T-helper 22 cell (primary cell): ENCODE measurements at places on chromosomes 3 and 15.

DNA sequence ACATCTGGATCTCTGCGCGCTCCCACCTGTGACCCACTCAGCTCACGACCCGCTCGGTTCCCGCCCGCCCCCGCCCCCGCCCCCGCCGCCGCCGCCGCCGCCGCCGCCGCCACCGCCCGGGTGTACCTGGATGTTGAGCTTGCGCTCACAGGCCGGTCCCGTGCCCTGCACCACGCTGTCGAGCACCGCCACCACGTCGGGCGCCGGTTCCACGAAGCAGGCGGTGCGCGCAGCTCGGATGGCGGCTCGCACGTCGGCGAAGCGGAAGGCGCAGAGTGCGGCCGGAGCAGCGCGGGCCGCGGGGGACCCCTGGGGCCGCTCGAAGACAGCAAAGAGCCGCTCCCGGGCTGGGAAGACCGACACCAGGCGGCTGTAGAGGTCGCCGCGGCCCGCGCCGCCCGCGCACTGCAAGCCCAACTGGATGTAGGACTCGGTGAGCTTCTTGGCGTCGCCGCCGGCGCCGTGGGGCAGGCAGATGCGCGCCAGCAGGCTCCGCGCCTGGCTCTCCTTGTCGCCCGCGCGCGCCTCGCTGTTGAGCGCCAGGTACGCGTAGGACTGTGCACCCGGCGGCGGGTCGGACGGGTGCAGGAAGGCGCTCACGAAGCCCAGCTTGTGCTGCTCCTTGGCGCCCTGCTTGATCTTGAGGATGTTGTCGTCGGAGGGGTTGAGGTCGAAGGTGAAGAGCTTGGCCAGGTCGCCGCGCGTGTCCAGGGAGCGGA is 1.1 kb downstream of the PLXND1 start:
- no peak for DNase-seq

- no peak for DNase-seq
Measured at GRCh38 chr15:94056314-94056713, 175.0 kb upstream of the MCTP2 start.

GRCh38 chr3:16313886-16314645 is 49.1 kb downstream of the OXNAD1 start:
- DNase-seq, result no peak

- DNase-seq, result no peak
Measured at GRCh38 chr15:100918690-100919480, at the start of gene LRRK1. Gene LRRK1 (plus strand): TSS chr15:100919357. CDS start chr15:100924633, 5,276 bp downstream.

DNA sequence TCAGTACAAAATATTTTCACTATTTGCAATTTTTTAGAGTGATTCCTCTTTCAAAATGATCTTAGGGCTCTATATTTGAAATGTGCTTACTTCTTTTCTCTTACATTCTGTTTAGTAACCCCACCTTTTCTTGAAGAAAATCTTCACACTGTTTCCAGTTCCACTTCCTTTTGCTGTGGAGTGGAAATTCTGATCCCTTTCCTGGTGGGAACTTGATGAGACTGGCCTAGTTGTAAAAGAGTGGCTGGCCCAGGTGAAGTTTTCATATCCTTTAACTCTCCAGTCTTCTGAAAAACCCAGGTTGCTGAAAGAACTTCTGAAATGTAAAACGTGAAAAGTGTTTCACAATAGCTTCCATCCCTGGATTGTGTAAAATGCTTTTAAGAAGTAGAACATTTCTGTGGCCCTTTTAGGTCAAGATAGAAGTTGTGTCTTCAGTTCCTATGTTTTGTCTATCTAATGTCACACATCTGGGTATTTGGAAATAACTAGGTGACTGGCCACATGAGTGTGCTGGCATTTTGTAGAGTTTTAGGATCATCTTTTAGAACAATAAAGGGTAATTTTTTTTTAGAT is 84.8 kb upstream of the LRIG1 start:
- DNase-seq, result no peak

DNA sequence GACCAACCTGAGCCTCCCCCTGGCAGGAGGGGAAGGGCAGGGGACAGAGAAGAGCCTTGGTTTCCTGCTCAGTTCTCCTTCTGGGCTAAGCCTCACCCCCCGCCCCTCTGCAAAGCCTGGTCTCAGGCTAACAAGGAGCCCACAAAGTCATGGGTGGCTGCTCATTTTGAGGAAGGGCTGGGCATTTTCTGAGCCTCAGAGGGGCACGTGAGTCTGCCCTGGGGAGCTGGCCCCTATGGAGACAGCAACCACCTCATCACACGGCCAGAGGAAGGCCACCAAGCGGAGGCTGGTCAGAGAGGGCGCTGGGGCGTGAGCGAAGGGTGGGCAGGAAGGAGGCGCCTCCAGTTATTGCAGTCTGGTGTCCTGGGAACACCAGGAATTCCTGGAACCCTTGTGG is 18.7 kb downstream of the ABTB1 start:
- no peak for DNase-seq

DNA sequence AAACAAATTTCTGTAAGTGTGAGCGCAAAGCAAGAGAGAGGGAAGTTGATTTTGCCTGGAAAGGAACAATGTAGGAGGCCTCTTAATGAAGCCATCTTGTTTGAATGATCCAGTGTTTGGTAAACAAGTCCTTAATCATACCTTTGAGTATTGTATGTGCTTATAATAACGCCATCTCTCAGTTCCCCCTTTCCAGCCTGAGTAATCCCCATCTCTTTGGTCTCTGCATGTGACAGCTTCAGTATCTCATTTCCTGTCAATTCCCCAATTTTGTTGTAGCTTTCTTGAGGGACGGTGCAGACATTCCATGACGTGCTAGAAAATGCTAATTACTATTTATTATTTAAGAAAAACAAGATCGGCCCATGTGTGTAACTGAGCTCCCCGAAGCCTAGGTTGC is 349.3 kb upstream of the NR2F2 start:
- DNase-seq, result no peak

- DNase-seq, result no peak
Measured at GRCh38 chr15:45187578-45187893, 230 bp downstream of the SHF start.

GRCh38 chr3:48532271-48532976 is 24.2 kb downstream of the PFKFB4 start:
- DNase-seq, result no peak

- DNase-seq, result no peak
Measured at GRCh38 chr3:197404030-197404429, 105.6 kb upstream of the DLG1 start.

DNA sequence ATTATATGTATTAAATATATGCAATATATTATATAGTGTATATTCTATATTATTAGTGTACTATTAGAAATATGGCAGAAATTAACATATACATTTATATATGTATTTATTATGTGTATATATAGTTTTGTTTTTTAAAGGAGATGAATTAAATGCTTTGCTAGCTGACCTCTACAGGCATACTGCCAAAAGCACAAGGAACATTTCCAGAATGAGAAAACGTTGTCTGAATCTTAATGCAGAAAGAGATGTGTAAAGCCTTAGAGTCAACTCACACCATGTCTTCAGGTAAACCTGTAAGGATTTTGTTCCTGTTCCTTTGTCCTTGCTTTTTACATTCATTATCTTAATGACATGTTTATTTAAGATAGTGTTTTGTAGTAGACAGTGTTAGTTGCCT is 111.9 kb downstream of the ST8SIA2 start:
- no peak for DNase-seq

- no peak for DNase-seq
Measured at GRCh38 chr3:172467170-172467824, 19.0 kb upstream of the GHSR start.

- no peak for DNase-seq
Measured at GRCh38 chr15:70329179-70329578, 231.5 kb upstream of the TLE3 start.
